ENCODE measurements at places on chromosomes 6 and 20. TPM values are rescaled to one million over a fixed set of nuclear protein-coding genes. Genes with fewer than 3 reads are reported as not detected.

CHRNA4 gene
- total RNA-seq, result not detected

AIF1 gene
- 245 TPM for total RNA-seq

RIPPLY2 gene
- total RNA-seq, result under 0.01 TPM

KCNK15 gene
- total RNA-seq, result under 0.01 TPM

TMC2 gene
- not detected for total RNA-seq

PAK5 gene
- not detected for total RNA-seq

PCIF1 gene
- 48.0 TPM for total RNA-seq

TTK gene
- 0.52 TPM for total RNA-seq

FAM83C gene
- not detected for total RNA-seq

WFDC5 gene
- total RNA-seq, result not detected

TRIM31 gene
- total RNA-seq, result 0.10 TPM

Measured in mononuclear cell (primary cell).